ENCODE measurements at places on chromosomes 7 and 10. TPM values are rescaled to one million over a fixed set of nuclear protein-coding genes. Genes with fewer than 3 reads are reported as not detected.

The CALML5 gene
- total RNA-seq, result not detected

The AOAH gene
- total RNA-seq, result not detected

The ALOX5 gene
- not detected for total RNA-seq

The PIP gene
- total RNA-seq, result not detected

The KAZALD1 gene
- 2.4 TPM for total RNA-seq

The ZNF138 gene
- total RNA-seq, result 7.2 TPM

The SHH gene
- total RNA-seq, result not detected

The FAM25A gene
- not detected for total RNA-seq

The SPDYE9 gene
- total RNA-seq, result not detected

The PSD gene
- 0.07 TPM for total RNA-seq

The PAPOLB gene
- 0.27 TPM for total RNA-seq

The COL13A1 gene
- total RNA-seq, result 73.0 TPM

The TMEM273 gene
- total RNA-seq, result 4.7 TPM

The CH25H gene
- 0.57 TPM for total RNA-seq

The GFRA1 gene
- total RNA-seq, result not detected

The VSIR gene
- 12.6 TPM for total RNA-seq

The WIPF3 gene
- total RNA-seq, result not detected

The ACSM6 gene
- total RNA-seq, result not detected

The NDUFB8 gene
- 158 TPM for total RNA-seq

The LRGUK gene
- 0.13 TPM for total RNA-seq

The PNLIPRP2 gene
- total RNA-seq, result not detected

The CFAP69 gene
- 3.5 TPM for total RNA-seq

The COL28A1 gene
- not detected for total RNA-seq

The DENND2A gene
- total RNA-seq, result not detected

The CUZD1 gene
- total RNA-seq, result 2.1 TPM

The SLC39A12 gene
- not detected for total RNA-seq

The CYP3A7 gene
- 0.07 TPM for total RNA-seq

The C10orf143 gene
- 0.57 TPM for total RNA-seq

The GOLGA7B gene
- not detected for total RNA-seq

The SPAM1 gene
- not detected for total RNA-seq

The SEMA3D gene
- total RNA-seq, result 1.2 TPM

The FOXI2 gene
- not detected for total RNA-seq

The FEZF1 gene
- total RNA-seq, result not detected

The CNNM1 gene
- total RNA-seq, result 0.14 TPM

The CDHR3 gene
- 4.7 TPM for total RNA-seq

The STRA8 gene
- not detected for total RNA-seq

The CCZ1B gene
- total RNA-seq, result 69.1 TPM

The NSUN6 gene
- total RNA-seq, result 11.3 TPM

Measured in thoracic aorta endothelial cell (primary cell).